ENCODE measurements at places on chromosomes 3 and 15. TPM values are rescaled to one million over a fixed set of nuclear protein-coding genes. Genes with fewer than 3 reads are reported as not detected.

- DNase-seq: no peak
Observed at GRCh38 chr3:171842864-171843518, at the start of gene TMEM212. TMEM212 (plus strand) TSS chr3:171843349; CDS start chr3:171843384, 35 bp downstream.

GRCh38 chr3:56923526-56924224 is 121.9 kb upstream of the ARHGEF3 start:
- no peak for DNase-seq

- DNase-seq: no peak
Observed at GRCh38 chr15:66356077-66356358, 467 bp downstream of the TIPIN start.

Gene ALDH1A2
- total RNA-seq: 121 TPM

- DNase-seq: no peak
Observed at GRCh38 chr15:39874890-39875549, 45.0 kb downstream of the GPR176 start.

Gene SLC22A14
- total RNA-seq: not detected

Gene LPP
- total RNA-seq: 528 TPM

GRCh38 chr15:31031471-31032067 is 40.1 kb upstream of the MTMR10 start:
- no peak for DNase-seq
